Prostate gland (tissue), 2 donors: ENCODE measurements at places on chromosomes 16 and 17.

- DNase-seq = no peak
These were observed 118.6 kb downstream of the PRKCA start for GRCh38 chr17:66420961-66421371.

GRCh38 chr16:84888450-84888849 lies 68.7 kb downstream of the CRISPLD2 start:
- no peak for DNase-seq

GRCh38 chr16:89507214-89507833 lies 879 bp upstream of the SPG7 start:
- DNase-seq = no peak

- no peak for DNase-seq
These were observed 299.7 kb upstream of the CDH11 start for GRCh38 chr16:65421596-65421995.

GRCh38 chr16:53198933-53199332 lies 144.1 kb downstream of the CHD9 start:
- no peak for DNase-seq
